ENCODE measurements at places on chromosomes 5 and 9.

GRCh38 chr5:96410013-96410412 is 23.0 kb downstream of the PCSK1 start:
- no peak for DNase-seq

GRCh38 chr9:130672466-130672865 is 8.1 kb downstream of the PRDM12 start:
- no peak for DNase-seq

GRCh38 chr9:136105398-136106135 is 10.5 kb upstream of the NACC2 start:
- DNase-seq = no peak

- no peak for DNase-seq
Measured at GRCh38 chr5:152470167-152470566, 65.1 kb upstream of the NMUR2 start.

DNA sequence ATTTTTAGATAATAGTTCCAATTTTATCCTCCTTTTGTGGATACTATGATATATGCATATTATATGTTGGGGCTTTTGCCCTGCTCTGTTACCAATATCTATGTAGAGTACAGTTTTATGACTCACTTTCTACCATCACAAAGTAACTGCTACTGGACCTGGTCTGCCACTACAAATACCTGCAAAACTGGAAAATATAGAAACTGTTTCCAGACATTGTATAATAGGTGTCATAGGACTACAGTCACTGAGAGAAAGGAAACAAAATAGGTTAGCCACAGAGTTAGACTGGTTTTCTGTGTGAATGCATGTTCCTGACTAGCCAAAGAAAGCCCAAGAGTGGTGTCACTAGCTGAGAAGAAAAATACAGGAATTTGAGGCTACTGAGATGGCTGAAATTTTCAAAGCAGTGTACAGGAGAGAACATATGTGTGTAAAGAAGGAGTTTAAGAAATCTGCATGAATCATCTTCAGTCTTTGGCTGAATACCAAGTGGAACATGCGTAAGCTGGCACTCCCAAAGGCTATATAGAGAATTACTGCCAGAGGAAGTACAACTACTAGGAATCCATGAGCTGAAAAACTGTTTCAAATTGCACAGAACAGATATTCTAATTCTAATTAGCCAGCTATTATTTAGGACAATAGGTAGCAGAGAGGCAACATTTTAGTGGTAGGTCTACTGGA is 29.0 kb upstream of the FAM174A start:
- no peak for DNase-seq

DNA sequence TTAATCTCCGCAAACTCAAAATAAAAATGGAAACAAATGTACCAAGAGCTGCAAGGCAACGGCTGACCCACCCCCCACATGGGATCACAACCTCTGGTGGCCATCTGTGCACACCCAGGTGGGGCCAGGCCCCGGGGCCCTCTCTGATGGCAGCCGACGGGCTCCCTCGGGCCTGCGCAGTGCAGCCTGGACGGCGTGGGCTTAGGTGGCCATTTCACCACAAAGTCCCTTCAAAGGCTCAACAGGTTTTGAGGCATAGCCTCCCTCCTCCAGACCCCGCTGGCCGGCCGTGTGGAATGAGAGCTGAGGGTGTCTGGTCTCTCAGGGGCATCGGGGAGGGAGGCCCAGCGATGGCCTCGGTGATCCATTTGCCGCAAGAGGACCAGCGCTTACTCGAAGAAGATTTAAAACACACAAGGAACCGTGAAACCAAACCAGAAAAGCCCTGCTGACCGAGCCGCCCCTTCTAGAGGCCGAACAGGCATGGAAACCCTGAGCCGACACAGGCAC is 42.7 kb upstream of the CEP72 start:
- no peak for DNase-seq

DNA sequence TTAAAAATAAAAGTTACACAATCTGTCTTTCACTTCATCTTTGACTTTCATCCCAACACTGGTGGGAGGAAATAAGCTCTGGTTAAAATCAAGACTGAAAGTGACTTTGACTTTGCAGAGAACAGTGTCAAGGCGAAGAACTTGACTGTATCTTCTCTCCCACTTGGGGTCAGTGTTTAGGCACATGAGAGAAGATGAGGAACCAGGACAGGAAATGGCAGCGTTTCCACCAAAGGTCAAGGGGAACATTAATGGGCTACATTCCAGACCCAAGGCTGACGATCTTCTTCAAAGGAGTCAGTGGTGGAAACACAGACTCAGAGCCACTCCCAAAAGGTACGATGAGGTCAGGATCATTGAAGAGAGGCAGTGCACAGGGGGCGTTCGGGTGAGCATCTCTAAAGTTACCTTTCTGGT is 409.5 kb downstream of the ARHGEF28 start:
- DNase-seq = no peak

DNA sequence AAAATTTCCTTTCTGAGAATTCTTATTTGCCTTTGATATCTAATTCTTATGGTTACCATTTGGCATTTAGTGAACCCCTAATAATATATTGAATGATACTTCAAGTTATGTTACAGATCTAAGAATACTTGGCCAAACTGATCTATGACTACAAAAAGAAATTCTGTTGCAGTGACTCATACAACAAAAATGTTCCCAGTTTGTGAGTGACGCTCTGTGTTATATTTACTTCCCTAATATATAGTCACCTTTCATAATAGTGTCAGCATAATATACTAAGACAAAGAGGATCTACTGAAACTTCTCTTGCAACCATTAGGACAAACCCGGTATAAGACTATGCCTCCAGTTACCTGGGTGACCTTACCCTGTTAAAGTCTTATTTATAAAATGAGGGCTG is 216.9 kb upstream of the TLX3 start:
- DNase-seq = no peak

DNA sequence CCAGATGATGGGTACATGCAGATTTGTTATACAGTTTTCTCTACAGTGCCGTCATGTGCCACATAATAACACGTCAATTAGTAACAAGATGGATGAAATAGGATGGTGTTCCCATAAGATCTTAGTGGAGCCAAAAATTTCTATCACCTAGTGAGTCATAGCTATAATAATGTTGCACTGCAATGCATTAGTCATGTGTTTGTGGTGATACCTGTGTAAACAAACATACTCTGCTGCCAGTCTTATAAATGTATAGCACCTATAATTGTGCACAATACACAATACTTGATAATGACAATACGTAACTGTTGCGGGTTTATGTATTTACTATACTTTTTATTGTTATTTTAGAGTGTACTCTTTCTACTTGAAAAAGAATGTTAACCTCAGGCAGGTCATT is 865.4 kb downstream of the MAT2B start:
- no peak for DNase-seq

- DNase-seq = no peak
Measured at GRCh38 chr5:169350759-169351240, 49.9 kb upstream of the SLIT3 start.

DNA sequence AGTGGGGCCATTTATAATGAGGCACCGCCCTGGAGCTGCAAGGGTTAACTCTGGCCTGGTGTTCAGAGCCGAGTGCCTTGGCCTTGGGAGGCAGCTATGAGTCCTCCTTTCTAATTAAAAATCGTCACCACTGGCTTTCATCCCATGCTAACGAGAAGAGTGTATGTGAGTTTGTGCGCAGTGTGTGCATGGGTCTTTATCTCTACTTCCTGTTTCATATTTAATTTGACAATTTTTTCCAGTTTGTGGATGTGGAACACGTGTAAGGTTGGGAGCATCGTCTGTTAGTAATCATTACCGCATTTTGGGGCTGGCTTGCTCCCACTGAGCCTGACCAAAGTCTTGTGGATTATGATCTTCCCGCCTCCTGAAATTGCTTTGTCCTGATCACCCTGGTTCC is 76.4 kb downstream of the NDFIP1 start:
- DNase-seq = no peak

GRCh38 chr5:157072508-157072907 is 13.6 kb upstream of the HAVCR1 start:
- DNase-seq = no peak

GRCh38 chr5:64519263-64519662 is 13.4 kb downstream of the RGS7BP start:
- DNase-seq = no peak

DNA sequence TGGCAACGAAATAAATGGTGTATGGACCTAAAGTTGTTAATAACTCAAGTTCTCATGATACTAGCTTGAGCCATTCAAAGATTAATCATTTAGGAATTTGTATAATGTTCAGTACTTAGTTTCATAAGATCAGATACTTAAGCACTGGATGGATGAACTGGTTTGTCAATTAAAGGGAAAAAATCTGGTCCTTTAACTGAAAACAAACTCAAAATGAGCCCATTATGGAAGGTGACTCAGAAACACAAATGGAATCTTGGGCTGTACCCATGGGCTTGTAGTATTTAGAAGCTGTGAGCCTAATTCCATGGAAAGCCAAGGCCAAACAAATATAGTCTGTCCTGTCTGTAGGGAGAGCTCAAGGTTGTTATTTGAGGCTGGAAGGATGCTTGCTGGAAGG is 27.6 kb upstream of the ADRB2 start:
- DNase-seq = no peak

DNA sequence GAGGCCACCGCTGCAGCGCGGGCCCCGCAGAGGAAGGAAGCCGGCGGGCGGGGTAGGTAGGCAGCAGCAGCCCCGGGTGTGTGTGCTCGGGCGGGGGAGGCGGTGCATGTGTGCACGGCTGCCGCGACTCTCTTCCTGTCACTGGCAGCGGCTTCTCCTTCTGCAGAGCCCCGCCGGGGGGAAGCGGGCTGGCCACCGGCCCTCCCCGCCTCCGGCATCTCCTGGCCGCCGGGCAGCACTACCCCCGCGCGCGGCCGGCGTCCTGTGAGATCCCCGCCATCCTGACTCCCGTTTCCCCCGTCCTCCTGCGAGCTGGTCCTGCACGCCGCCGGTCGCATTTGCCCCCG is 315 bp downstream of the PIK3R1 start:
- no peak for DNase-seq

GRCh38 chr5:136308212-136308795 is 57.0 kb downstream of the TRPC7 start:
- DNase-seq = no peak

DNA sequence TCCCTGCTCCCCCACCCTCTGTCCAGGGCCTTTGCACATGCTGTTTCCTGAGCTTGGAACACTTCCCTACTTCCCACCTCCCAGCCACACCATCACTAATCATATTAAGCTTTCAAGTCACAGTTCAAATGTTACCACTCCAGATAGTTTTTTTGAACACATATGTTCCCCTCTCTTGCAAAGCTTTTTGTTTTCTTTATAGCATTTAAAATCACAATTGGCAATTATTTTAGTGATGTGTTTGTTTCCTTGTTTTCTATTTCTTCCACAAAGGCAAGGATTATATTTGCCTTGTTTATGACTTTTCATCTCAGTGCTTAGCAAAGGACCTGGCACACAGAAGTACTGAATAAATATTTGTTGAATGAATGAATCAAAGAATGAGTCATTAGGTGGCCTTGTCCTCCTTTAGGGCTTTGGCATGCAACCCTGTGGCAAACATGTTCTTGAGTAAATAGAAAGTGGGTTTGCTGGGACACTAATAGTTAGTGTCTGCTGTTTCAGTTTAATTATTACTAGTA is 386.8 kb downstream of the FGF10 start:
- no peak for DNase-seq

- DNase-seq = no peak
Measured at GRCh38 chr5:96431376-96432187, 1.5 kb downstream of the PCSK1 start.

DNA sequence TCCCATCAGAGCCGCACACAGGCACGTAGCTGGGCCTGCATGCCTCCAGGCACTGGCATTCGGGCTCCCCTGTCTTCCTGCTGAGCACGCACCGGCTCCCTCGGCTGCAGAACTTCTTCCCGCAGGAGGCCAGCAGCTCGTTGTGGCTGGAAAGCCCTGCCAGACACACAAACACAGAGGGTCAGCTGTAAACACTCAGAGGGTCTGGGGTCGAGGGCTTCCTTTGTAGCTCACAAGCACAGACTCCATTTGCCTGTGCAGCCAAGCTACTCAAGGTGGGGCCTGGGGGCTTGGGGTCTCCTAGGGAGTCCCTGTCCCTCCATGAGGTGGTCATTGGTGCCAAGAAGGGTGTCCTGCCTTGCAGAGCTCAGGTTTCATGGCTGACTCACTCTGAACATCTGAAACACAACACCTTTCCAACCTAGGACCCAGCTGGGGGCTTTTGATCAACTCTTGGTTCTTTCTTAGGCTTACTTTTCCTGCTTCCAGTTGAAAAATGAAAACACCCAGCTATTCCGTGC is 211.4 kb downstream of the FSTL4 start:
- no peak for DNase-seq

GRCh38 chr5:56640763-56641406 is 174.5 kb upstream of the MAP3K1 start:
- DNase-seq = no peak

DNA sequence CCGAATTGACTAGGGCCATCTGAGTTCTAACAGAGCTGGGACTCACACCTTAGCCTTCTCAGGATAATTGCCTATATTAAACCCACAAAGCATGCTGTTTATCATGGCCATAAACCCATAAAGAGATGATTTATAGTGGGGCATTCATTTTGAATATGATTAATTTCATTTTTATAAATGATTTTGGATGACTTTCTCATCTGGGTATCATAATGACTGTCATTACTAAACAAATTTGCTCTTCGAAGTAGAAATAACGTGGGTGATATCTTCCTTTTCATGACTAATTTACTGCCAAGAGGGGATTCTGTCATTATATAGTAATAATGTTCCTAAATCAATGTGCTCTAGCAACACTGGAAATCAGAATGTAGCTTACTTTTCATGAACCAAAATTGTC is 498.2 kb downstream of the CDH12 start:
- no peak for DNase-seq

- DNase-seq = no peak
Measured at GRCh38 chr9:38202336-38202938, 133.4 kb upstream of the SHB start.

DNA sequence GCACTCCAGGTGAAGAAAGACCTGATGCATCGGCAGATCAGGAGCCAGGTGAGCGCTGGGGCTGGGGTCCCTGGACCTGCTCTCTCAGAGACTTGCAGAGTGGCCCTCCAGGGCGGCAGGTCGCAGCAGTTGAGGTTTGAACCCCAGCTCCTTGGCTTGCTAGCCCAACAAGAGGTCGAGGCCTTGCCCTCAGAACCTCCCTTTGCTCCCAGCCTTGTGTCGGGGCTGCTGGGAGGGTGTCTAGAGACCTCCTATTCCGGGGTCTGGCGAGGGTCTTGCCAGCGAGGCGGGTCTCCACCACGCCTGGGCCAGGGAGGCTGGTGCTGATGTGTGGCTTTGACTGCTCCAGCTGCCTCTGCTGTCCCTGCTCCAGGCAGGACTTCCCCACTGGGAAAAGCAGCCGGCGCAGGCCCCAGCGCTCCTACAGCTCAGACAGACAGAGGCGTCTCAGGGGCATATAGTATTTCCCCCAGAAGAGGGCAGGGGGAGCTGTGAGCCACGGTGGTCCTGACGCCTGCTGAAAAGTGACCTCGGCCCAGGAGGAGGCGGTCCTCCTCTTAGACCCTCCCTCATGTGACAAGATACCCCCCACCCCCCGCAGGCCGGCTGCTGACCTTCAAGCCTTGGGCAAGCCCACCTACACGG is 38.3 kb downstream of the LRSAM1 start:
- no peak for DNase-seq

- DNase-seq = no peak
Measured at GRCh38 chr9:126932871-126933321, 18.3 kb downstream of the RALGPS1 start.

GRCh38 chr5:150302301-150303069 is at the start of gene ARSI:
Gene ARSI (minus strand): TSS chr5:150302905. CDS start chr5:150302373, 532 bp downstream.
- no peak for DNase-seq

GRCh38 chr5:38543074-38543473 is 13.4 kb downstream of the LIFR start:
- no peak for DNase-seq

Data from stimulated activated CD4-positive, alpha-beta T cell treated with anti-CD3 and anti-CD28 coated beads, Interleukin-12 subunit alpha, Interleukin-12 subunit beta, amount 100 ng/mL, for 48 hours (primary cell).